ENCODE measurements at places on chromosomes 16 and 17.

- DNase-seq = no peak
These were observed 7.1 kb downstream of the GRN start for GRCh38 chr17:44351961-44352827.

- no peak for DNase-seq
These were observed 137.0 kb upstream of the PLCG2 start for GRCh38 chr16:81642107-81642436.

- DNase-seq = no peak
These were observed 9.8 kb downstream of the PGS1 start for GRCh38 chr17:78387977-78388941.

DNA sequence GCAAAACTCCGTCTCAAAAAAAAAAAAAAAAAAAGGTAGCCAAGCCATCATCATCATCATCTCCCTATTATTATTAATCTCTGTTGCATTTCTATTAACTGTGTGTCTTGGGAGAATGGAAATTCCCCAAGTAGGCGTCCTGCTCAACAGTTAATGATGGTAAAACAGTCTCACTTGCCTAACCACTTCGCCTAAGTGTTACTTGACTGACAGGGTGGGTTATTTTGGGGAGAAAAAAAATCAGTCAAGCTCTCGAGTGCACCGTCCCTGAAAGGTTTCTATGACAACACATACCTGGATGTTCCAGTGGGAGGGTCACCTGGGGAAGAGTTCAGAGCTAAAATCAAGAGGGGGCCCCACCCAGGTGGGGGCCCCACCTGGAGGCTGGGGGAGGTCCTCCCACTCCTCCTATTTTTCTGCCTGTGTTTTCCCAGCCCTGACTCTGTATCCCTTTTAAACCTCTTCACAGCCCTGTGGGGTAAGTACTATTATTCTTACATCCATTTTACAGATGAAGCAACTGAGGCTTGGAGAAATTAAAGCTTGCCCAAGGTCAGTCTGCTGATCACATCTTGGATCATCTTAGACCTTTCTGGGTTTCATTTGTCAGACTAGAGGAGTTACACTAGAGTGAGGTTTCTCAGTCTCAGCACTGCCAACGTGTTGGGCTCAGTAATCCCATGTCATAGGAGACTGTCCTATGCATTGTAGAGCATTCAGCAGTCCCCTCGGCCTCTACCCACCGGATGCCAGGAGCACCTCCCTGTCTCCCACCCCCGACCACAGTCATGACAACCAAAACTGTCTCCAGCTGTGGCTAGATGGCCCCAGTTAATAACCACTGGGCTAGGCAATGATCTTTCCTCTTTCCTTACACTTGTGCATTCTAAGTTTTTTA, 11.0 kb upstream of the ABAT start:
- no peak for DNase-seq

- no peak for DNase-seq
These were observed 40.7 kb downstream of the ACTG1 start for GRCh38 chr17:81471818-81472456.
